Stimulated activated naive CD8-positive, alpha-beta T cell treated with anti-CD3 and anti-CD28 coated beads, Interleukin-15, Interleukin-2, amounts not matched to agents 100 U/mL and 50 U/mL, for 24 hours (primary cell): ENCODE measurements at places on chromosomes 6 and 20.

DNA sequence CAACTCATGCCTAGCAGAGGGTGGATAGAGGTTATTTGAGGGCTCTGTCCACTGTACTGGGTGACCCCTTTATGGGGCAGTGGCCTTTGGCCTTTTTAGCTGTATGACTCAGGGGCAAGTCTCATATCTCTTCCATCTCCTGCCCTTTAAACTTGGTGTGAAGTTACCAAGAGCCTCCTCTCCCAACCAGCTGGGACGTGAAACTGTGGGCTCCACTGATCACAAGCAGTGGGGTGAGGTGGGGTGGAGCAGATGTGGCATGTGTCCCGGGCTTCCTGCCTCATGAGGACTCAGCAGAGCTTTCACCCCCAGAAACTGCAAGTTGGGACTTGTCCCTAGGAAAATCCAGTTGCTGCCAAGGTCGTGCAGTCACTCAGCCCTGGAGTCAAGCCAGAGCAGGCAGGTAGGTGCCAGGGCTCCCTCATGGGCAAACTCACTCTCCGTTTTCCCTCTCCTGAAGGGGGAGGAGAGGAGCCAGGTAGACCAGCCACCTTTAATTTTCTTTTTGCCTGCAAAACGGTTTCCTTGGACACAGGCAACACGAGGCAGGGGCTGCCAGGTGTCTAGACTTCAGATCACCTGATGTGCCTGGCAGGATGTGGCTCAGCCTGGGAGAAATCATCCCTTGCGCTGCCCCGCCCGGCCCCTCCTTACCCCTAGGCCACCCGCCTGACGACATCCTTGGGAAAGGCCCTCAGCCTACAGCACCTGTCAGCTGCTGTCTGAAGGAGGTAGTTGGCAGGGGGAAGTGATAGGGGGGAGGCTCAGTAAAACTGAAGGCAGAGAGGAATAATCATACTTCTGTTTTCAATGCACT, 4.0 kb downstream of the CDKN1A start:
- peak; percentile 73 for DNase-seq

DNA sequence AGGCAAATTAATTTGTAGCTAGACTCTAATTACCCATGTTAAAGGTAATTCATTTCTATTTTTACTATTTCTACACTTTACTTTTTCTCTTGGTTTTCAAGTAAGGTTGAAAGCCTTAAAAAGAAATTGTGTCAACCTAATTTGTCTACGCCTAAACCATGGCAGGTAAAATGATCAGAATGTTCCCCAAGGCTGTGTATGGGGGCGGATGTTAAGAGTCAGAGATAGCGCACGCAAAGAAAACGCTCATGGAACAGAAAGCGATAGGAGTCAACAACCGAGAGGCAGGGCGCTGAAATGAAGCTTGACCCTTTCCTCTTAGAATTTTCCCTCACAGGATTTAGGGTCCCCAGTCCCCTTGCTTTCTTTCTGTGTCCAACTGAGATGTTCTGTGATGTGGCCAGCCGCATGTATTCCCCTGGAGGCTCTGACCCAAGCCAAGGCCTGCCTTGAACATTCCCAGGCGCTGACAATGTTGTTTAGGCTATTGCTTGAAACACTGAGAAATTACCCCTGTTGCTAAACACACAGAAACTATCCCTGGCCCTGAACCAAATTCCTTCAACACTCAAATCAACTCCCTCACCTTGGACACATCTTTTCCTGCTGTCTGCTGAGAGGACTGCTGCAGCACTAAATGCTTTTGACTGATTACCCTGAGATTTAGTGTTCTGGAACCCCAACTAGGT, 10.9 kb downstream of the PSMB1 start:
- DNase-seq: no peak

GRCh38 chr6:16432075-16433032, 194.0 kb downstream of the GMPR start:
- no peak for DNase-seq

DNA sequence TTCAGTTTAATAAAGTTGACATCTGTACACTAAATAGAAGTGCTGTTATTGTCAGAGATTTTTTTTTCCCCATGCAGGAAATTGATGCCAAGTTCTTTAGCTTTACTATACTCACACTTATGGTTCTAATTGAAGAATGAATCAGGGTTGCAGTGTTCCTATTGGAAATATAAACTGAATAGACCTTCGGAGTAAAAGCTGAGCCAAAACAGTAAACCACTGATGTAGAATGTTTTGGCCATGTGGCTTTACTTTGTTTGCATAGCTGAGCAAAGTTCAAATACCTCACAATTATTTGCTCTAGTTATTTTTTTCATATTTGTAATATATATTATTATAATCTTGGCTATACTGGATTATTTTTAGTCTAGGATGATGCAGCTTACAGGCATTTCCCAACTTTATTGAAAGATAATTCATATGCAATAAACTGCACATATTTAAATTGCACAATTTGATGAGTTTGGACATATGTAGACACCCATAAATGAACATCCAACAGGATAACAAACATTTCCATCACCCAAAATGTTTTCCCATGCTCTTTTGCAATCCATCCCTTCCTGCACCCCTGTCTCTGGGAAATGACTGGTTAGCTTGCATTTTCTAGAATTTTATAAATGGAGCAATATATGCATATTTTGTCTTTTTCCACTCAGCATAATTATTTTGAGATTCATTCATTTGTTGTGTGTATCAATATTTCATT, 105.8 kb upstream of the NOX3 start:
- no peak for DNase-seq

- DNase-seq: no peak
Measured at GRCh38 chr20:15739035-15739434, 834.2 kb downstream of the KIF16B start.

- peak; percentile 29 for DNase-seq
Measured at GRCh38 chr6:7919871-7920270, 9.3 kb upstream of the TXNDC5 start.

DNA sequence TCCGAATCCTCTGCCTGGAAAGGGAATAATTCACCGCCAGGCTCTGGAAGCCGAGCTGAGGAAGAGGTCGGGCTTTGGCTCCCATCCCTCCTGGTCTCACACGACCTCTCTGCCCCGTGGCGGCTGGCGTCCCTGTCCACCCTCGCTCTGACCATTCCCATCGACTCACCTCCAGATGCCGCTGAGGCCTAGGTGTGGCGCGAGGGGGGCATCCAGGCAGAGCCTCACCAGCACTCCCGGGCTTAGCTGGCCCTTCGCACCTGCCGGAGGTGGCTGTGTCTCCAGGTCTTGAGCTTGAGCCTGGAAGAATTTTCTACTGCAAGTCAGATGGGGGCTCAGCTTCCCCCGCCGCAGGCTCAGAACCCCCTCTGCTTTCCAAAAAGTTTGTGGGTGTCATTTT, 28.5 kb upstream of the SMOC2 start:
- no peak for DNase-seq

DNA sequence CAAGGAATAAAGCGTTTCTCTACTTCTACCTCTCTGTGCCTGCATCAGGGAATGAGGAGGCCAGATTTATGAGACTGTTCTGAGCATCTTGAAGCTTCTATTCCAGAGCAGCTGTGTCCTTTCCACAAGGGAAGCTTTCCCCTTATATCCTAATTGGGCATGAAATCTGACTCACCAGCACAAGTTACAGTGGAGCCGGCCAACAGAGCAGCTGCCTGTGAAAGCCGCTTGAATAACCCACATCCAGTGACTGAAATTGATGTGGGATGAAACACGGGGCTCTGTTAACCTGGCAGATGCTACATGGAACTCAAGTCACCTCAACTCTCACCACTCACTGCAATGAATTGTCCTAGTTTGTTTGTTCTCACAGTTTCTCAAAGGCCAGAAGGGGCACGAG, 400.3 kb downstream of the TFAP2A start:
- no peak for DNase-seq

DNA sequence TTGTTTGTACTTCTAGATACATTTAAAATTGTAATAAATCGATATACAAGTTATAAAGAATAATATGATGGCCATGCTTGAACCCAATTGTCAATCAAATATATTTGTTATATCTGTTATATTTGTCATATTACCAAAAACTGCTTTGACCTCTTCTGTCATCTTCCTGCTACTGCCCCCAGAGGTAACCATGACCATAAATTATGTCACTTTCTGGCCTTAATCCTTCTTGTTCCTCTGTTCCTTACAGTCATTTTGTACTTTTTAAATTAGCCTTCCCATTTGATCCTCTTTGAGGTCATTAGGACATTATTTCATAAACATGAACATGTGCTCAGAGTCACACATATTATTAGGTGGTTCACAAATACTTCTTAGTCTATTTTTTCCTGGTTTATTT, 124.7 kb downstream of the HFE start:
- DNase-seq: no peak

GRCh38 chr6:41548098-41548840, 2.1 kb downstream of the FOXP4 start:
- peak; percentile 77 for DNase-seq

GRCh38 chr20:31711179-31712111, 11.2 kb downstream of the BCL2L1 start:
- no peak for DNase-seq

DNA sequence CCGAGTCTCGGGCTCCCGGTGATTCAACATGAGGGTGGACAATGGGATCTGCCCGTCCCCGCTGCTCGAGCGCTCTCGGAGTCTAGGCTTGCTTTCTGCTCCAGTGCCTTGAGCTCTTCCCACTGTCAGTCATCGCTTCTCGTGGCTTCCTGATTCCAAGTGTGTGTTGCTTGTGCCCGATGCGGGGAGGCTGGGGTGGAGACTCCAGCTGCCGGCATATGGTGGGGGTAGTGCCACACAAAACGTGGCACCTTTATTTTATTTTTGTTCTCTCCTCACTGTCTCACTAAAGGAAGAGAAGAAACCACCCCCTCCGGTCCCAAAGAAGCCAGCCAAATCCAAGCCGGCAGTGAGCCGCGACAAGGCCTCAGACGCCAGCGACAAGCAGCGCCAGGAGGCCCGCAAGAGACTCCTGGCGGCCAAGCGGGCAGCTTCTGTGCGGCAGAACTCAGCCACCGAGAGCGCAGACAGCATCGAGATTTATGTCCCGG, 14.8 kb upstream of the MYL9 start:
- no peak for DNase-seq

DNA sequence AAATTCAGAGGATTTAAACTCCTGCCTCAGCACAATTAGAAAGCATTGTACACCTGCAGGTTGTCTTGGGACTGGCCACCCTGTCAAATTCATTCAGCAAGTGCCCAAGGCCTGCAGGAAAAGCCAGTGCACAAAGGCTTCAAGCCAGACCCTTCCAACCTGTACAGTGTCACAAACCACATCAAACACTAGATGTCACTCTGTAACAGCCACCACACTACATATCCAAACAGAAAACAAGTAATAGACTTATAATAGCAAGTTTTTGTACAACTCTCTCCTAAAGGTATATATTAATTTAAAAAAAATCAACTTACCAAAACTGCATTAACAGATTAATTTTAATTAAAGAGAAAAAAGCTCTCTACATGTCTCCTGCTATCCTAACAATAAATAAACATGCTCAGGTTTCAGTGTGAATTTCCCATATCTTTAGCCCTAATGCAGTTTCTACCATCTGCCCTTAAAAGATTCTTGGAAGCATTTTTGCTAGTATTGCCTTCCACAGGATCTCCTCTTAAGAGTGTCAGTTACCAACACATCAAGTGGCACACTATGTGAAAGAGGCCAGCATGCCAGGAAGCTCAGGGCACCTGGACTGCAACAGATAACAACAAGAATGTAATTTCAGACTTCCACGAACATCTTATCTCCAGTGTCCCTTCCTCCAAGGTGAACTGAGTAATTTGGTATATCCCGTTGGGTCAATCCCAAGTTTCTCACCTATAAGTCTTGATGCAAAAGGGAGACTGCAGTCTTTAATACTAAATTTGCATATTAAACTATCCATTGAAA, 47.5 kb downstream of the RALGAPA2 start:
- DNase-seq: no peak

- no peak for DNase-seq
Measured at GRCh38 chr6:5730585-5731263, 276.0 kb downstream of the NRN1 start.

- no peak for DNase-seq
Measured at GRCh38 chr20:62726716-62727583, 18.3 kb downstream of the NTSR1 start.

- DNase-seq: no peak
Measured at GRCh38 chr20:38050686-38051085, 17.1 kb downstream of the RPRD1B start.

DNA sequence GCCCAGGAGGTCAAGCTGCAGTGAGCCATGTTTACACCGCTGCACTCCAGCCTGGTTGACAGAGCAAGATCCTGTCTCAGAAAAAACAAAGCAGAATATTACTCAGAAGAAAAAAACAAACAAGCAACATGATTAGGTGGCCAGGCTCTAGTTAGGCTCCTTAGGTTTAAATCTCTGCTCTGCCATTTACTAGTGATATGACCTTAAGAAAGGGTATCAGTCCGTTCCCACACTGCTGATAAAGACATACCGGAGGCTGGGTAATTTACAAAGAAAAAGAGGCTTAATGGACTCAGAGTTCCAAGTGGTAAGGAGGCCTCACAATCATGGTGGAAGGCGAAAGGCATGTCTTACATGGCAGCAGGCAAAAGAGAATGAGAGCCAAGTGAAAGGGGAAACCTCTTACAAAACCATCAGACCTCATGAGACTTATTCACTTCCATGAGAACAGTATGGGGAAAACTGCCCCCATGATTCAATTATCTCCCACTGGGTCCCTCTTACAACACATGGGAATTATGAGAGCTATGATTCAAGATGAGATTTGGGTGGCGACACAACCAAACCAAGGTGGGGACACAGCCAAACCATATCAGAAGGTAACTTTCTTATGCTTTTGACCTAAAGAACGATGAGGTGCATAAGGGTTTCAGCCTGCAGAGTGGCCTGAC, 2.4 kb upstream of the LTV1 start:
- no peak for DNase-seq

GRCh38 chr6:129667621-129668020, 42.4 kb downstream of the ARHGAP18 start:
- no peak for DNase-seq

- DNase-seq: no peak
Measured at GRCh38 chr20:26214991-26215390, 518.3 kb upstream of the ZNF337 start.

GRCh38 chr6:167102318-167102717, 20.6 kb upstream of the CCR6 start:
- DNase-seq: no peak

- DNase-seq: no peak
Measured at GRCh38 chr6:6771964-6772363, 183.4 kb downstream of the LY86 start.

GRCh38 chr20:36700438-36700837, 45.5 kb downstream of the NDRG3 start:
- no peak for DNase-seq

DNA sequence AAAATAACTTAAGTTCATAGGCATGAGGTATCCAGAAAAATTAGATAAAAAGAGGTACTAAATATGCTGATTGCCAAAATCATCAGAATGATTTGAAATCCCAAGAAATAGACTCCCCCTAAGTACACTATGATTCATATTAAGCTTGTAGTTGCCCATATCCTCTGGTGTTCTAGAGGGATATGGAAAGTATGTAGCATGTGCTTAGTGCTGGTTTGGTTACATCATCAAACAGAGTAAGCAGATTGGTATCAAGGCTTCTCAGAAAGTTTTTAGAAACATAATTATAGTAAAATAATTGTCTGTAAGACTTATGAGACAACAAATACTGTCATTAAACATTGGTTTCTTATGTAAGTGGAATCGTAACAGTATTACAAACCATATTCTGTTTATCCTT, 166.4 kb downstream of the FAXC start:
- no peak for DNase-seq
